ENCODE measurements at places on chromosomes 2 and 18.

GRCh38 chr2:6630209-6630608 is 235.5 kb downstream of the CMPK2 start:
- DNase-seq, result no peak

DNA sequence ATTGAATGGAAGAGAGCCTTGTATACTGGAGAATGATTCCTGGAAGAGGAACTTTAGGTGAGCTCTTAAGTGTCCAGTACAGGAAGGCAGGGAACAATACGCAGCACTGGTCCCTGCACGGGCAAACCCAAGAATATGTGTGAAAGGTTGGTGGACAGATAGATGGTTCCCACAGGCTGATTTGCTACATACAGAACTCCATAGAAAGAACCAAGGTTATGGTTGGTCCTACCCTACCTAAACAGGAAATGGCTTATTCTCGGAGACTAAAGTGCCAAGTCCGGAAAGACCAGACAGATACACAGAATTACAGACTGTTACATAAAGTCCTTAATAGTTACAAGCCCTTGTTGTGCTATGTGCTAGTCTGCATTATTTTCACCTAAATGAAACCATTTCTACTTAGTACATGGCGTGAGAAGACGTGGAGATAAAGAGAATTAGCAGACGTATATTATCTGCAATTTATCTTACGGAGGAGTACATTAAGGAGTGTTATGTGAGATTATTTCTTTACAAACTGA is 1.2 kb downstream of the REV1 start:
- DNase-seq, result no peak

- DNase-seq, result no peak
These were observed 29.5 kb upstream of the STAT4 start for GRCh38 chr2:191180276-191180675.

- DNase-seq, result no peak
These were observed 616.1 kb upstream of the LRATD1 start for GRCh38 chr2:14016289-14016955.

- no peak for DNase-seq
These were observed 24.3 kb upstream of the MPPE1 start for GRCh38 chr18:11932393-11932792.

DNA sequence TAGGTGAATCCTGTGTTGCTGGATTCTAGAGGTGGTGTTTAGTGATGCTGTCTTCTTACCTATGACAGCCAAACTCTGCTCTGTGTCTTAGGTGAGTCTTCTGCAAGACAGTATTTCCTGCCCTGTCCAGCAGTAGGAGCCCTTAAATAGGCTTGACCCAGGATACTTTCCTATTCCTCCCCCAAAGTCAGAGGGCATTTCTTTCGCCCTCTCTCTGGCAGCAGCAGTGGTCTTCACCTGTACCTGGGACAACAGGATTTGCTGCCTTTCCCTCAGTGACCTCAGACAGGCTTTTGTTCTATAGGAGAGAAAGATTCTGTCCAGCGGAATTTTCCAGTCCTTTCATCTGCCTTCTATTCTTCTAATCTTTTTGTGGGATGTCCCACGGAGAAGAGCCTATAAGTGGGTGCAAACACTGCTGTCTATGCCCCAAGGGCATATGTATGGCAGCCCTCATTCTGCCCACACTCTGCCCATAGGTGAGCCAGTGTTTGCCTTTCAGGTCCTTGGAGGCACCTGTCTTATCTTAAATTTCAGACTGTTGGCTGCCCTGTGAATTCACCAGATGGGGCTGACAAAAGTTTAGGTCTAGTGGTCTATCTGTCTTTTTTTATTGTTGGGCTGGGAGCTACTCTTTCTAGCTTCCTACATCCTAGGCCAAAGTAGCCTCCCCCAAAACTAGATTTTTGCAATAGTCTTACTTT is 177.3 kb upstream of the SPOPL start:
- no peak for DNase-seq

All from activated T-cell treated with anti-CD3 and anti-CD28 coated beads, Interleukin-2, amount 50 U/mL, for 24 hours (primary cell).